ENCODE measurements at places on chromosomes 3 and 15.
A peak's percentile ranks its signal among the peaks of the same experiment; 100 is the strongest.

GRCh38 chr3:71489315-71489761, 94.2 kb downstream of the FOXP1 start:
- DNase-seq = no peak

GRCh38 chr3:183252973-183253527, at the start of gene B3GNT5:
Gene B3GNT5, plus strand, starts transcription at chr3:183253253. Its CDS starts 16,546 bp downstream, at chr3:183269799.
- peak; percentile 61 for DNase-seq

GRCh38 chr3:30667280-30667651, 60.9 kb downstream of the TGFBR2 start:
- no peak for DNase-seq

- no peak for DNase-seq
Measured at GRCh38 chr3:62570888-62571287, 197.5 kb upstream of the FEZF2 start.

GRCh38 chr3:194824701-194825111, 139.0 kb downstream of the FAM43A start:
- peak; percentile 63 for DNase-seq

- peak; percentile 48 for DNase-seq
Measured at GRCh38 chr3:43364926-43365325, 78.6 kb downstream of the SNRK start.

DNA sequence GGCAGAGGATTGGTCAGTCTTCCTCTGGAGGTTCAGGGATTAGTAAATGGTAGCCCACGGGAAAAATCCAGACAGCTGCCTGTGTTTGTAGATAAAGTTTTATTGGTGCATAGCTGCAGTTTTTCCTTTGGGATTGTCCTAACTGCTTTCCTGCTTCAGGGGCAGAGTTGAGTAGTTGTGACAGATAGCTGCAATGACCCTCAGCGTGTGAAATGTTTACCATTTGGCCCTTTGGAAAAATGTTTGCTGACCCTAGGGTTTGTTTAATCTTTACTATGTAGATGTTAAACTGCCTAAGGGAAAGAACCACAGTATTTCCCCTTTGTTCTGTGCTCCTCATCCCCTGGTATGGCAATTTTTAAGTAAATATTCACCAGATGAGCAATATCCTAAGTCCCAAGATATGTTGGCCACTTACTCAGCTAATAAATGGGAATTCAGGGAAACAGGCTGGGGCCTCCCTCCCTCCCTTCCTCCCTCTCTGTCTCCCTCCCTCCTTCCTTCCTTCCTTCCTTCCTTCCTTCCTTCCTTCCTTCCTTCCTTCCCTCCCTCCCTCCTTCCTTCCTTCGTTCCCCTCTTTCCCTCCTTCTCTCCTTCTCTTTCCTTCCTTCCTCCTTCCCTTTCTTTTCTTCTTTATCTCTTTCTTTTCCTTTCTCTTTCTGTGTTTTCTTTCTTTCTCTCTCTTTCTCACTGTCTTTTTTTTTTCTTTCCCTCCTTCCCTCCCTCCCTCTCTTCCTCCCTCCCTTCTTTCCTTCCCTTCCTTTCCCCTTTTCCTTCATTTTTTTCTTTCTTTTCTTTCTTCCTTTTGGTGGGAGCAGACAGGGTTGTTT, 234.6 kb upstream of the BHLHE40 start:
- no peak for DNase-seq

GRCh38 chr3:58003093-58003492, 5.1 kb upstream of the FLNB start:
- DNase-seq = no peak

- no peak for DNase-seq
Measured at GRCh38 chr15:78685159-78685921, 44.3 kb upstream of the CHRNB4 start.

- peak; percentile 61 for DNase-seq
Measured at GRCh38 chr3:28940530-28940929, 340.3 kb upstream of the RBMS3 start.

DNA sequence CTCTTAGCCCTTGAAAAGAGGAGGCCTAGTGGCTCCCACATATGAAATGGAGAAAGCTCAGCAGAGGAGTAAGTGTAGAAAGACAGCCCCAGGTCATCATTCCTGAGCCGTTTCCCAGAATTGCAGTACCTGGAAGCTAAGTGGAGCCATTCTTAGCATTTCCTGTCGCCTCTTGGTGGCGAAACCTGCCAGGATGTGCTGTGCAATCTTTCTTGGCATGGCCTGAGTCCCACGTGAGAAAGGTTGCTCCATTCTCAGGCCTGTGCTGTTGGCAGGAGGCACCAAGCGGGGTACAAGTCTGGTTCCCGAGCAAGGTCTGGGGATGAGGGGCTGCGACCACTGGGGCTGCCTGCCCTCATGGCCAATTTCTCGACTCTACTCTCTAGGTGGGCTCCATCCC, 207.2 kb upstream of the TPM1 start:
- DNase-seq = peak; percentile 38

GRCh38 chr15:63752075-63752684, 81.6 kb downstream of the HERC1 start:
- DNase-seq = no peak

- DNase-seq = no peak
Measured at GRCh38 chr3:5172018-5172417, 15.5 kb upstream of the EDEM1 start.

DNA sequence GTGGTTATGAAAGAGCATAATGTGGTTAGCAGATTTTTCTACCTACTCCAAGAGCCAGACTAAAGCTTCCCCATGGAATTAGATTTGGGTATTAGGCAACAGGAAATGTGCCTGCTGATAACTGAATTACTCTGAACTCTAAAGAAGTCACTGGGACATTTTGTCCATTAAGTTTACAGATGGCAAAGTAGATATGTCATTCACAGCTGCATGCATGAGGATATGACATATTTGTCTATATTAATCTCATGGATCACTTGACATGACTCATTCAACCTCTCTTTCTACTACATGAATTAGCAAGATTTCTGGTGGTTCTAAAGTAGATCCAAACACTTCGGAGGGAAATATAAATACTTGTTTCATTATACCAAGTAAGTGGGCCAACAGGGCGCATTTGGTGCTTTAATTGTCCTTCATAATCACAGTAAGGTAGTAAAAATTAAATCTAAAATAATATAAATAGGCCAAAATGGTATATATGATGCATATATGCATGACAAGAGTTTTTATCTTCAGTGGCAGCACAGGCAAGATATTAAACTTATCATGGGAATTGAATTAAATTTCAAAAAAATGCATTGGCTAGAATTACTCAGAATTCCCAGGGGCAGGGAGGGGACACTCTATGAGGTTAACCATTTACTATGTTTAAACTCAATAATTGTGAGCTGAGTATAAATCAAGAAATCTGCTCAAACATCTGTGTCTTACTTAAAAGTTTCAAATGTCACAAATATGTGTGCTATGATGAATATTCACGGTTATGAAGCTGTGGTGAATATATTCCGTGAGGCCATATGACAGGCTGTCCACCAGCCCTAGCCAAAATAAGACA, 365.3 kb upstream of the KCNMB2 start:
- no peak for DNase-seq

DNA sequence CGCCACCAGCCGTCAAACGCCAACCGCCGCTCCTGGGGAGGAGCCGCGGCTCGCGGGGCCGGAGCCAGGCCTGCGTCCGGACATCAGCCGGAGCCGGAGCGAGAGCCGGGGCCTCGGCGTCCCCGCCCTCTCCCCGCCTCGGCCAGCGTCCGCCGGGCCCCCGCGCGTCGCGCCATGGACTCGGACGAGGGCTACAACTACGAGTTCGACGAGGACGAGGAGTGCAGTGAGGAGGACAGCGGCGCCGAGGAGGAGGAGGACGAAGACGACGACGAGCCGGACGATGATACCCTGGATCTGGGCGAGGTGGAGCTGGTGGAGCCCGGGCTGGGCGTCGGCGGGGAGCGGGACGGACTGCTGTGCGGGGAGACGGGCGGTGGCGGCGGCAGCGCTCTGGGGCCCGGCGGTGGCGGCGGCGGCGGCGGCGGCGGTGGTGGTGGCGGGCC, 359 bp downstream of the ARIH1 start:
- no peak for DNase-seq

DNA sequence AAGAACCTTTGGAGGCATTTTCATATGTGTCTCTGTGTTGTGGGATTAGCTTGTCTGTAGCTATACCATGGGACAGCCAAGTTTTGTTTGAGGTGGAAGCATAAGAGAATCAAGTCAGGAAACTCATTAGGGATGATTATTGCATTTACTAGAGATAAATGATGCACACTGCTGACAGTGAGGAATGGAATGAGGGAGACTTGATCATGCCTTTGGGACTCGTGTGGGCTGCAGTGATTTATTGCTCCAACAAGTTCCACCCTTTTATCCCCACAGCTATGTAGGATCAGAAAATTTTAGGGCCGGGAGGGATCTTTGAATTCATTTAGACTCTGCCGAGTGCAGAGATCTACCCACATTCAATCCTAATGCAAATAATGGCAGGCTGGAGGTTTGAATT, 16.3 kb downstream of the ZNF385D start:
- DNase-seq = no peak

DNA sequence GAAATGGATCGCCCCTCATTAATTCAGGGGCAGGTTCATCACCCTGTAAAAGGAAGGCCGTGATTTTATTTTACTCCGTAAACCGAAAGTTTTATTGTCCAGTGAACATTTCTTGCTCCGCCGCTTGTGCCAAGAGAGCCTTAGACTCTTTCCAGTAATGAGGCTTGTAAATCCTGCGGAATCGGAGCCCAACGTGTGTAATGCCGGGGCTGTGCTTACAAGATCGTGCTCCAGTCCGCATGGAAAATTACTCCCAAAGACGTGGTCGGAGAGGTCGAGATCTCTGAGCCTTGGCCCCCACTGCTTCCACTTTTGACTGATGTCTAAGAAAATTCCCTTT, 649 bp upstream of the PLOD2 start:
- peak; percentile 81 for DNase-seq

DNA sequence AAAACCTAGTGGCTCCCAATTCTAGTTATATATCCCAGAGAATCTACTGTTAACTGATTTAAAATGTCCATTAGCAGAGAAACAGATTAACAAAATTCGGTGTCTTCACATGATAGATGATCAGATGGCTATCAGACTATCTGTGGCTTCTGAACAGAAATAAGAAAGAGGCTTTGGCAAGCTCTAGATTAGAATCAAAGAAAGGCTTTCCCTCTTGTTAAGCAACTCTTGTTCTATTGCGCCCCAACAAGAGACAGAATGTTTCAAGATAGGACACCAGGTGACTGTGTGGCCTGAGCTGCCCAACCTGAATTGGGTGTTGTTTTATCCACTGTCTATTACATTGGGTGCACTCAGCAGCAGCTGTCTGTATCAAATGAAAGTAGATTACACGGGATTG, 483.7 kb downstream of the FHIT start:
- DNase-seq = no peak

DNA sequence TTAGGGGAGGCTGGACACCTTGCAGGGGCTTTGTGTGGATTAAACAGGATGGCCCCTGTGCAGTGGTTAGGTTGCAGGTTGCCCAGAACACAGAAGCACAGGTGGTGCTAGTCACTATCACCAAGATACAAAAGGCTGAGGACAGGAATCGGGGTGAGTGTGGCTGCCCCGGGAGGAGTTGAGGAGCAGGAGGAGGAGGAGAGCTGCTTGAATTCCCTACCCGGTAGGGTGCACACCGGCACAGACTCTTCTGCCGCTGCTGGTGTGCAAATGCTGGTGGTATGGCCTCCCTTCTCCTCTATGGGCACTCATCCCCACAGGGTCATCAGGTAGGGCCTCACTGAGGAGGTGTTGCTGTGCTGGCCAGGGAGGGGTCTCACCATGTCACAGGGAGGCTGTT, 67.5 kb upstream of the SMAD6 start:
- no peak for DNase-seq

- no peak for DNase-seq
Measured at GRCh38 chr3:183354325-183354831, 74.0 kb downstream of the MCF2L2 start.

DNA sequence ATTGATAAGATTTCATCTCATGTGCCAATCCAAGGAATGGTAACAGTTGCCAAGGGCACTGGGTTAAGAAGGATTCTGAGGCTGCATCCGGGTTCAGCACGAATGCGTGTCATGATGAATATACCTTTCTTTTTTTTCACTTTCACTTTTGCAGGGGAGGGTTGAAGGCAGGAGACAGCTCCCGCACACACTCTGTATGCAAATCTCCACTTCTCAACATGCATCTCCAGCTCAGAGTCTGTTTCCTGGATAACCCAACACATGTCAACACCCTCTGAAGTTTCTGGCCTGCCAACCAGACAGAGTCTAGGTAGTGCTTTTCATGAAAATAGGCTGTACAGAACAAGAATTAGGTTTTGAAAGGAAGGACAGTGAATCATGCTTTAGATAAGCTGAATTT, 21.6 kb downstream of the B4GALT4 start:
- DNase-seq = no peak

GRCh38 chr15:91679447-91679846, 174.1 kb upstream of the SLCO3A1 start:
- no peak for DNase-seq

- no peak for DNase-seq
Measured at GRCh38 chr3:85667744-85668143, 709.0 kb downstream of the CADM2 start.

DNA sequence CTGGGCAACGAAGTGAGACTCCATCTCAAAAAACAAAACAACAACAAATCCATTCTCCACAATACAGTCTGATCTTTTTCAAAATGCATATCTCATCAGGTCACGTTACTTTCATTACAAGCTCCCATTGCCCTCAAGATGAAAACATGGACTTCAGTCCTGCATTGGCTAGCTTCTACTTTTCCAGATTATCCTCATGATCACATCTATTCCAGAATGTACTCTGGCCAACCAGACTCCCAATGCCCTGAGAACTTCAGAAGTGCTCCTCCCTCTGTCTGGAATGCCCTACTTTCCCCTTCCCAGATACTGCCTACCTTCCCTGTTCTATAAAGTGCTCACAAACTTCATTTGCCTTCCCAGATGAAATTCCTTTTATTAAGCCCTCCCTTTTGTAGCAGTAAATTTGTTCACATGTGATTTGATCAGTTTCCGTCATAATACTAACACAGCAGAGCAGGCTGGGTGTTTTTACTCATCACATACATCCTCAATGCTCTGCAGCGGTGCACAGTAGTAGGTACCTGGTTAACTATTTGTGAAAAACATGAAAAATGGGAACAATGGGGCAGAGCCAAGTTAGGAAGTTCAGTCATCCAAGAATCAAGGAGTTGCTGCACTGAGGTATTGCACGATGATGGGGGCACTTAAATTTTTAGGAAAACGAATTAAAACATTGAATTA, 5.3 kb downstream of the RPL22L1 start:
- DNase-seq = no peak

GRCh38 chr15:25527118-25527517, 88.3 kb upstream of the UBE3A start:
- DNase-seq = no peak

DNA sequence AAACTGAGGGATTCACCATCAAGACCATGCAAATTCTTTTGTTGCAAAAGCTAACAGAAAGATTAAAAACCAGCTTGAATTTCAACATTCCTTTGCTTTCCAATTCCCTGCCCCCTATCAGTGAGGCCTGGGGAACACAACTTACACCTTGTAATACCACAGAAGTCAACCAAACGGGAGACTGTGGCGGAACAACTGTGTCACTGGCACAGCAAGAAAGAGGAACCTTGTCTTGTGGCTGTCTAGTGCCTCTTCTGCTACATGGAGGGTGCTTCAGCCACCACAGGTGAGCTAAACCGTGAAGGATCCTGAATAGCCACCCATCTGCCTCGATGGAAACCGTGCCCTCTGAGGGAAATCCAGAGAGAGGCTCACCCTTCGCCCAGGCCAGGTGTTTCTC, 11.4 kb downstream of the CCDC12 start:
- no peak for DNase-seq

All from right cardiac atrium (tissue), 5 donors.